ENCODE measurements at places on chromosomes 3 and 15.

DNA sequence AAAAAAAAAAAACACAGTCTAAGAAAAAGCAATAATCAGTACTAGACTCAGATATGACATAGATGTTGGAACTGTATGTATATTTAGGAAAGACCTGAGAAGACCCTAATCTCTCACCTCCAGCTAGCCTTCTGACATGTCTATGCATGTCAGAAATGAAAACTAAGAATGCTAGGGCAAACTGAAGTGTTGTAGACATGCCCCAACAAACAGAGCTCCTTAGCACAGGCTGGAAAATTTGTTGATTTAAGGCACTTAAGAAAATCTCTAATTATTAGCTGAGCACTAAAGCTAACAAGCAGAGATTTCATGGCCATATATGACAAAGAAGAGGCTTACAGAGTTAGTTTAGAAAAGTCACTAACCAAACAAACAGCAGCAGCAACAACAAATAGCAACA, 45.5 kb upstream of the PRSS50 start:
- DNase-seq = no peak
- H3K4me1 ChIP-seq = no peaks in the 10 kb centered on the region
- H3K36me3 ChIP-seq = no peaks in the 10 kb centered on the region

GRCh38 chr15:43446344-43446743, 46.6 kb downstream of the TP53BP1 start:
- DNase-seq = no peak
- H3K36me3 ChIP-seq = peaks cover 13% of the 10 kb centered on the region
- no peaks in the 10 kb centered on the region for H3K27me3 ChIP-seq
- H3K27ac ChIP-seq = no peak overlapping the region
- H3K4me3 ChIP-seq = no peak overlapping the region

DNA sequence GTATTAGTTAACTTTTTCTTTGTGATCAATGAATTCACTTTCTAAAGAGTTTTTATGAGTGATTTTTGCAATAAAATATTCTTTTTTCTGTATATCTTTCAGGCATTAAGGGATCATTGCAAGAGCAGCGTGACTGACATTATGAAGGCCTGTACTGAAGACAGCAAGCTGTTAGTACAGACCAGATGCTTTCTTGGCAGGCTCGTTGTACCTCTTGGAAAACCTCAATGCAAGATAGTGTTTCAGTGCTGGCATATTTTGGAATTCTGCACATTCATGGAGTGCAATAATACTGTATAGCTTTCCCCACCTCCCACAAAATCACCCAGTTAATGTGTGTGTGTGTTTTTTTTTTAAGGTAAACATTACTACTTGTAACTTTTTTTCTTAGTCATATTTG, 24.4 kb downstream of the SELENOT start:
- no peaks in the 10 kb centered on the region for H3K27me3 ChIP-seq
- no peak for DNase-seq
- peaks cover 12% of the 10 kb centered on the region for H3K36me3 ChIP-seq
- H3K4me3 ChIP-seq = no peak overlapping the region
- no peak overlapping the region for H3K27ac ChIP-seq

DNA sequence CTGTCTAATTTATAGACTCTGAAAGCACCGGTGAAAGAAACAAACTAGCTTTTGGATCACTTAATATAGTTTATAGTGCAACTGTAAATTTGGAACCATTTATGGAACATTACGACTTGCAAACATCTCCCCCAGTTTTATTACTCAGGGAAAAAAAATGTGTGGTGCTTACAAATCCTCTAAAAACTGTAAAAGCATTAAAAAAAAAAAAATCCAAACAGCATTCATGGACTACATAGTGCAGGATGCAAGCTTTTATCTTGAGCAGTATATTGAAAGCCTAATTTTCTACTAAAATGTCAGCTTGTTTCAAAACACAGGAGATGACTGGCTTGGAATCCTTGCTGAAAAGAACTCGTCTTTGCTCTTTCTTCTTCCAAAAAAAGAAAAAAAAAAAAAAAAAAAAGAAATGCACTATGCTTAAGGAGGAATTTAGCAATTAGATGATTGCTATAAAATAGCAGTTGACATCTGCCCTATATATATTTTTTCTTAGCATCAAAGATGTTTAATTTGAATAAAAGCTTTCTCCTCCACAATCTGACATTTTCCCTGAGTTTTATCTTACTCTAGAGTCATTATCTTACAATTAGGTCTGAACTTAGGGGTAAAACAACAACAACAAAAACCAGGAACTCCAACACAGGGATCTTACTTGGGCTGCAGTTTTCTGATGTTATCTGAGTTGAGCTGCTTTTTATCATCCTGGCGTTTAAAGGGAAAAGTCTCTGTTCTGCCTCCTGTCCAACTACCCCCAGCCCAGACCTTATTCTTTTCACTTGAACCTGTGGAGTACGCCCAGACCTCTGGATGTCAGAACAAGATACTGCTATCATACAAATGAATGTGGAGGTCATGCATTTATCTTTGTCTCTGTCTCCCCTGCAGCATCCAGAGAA, 62.6 kb upstream of the PDZRN3 start:
- no peak for DNase-seq
- H3K27me3 ChIP-seq = no peaks in the 10 kb centered on the region
- peaks cover 4% of the 10 kb centered on the region for H3K4me1 ChIP-seq
- no peaks in the 10 kb centered on the region for H3K36me3 ChIP-seq
- no peak overlapping the region for H3K27ac ChIP-seq
- H3K4me3 ChIP-seq = no peak overlapping the region

- H3K4me3 ChIP-seq = no peak overlapping the region
- H3K27me3 ChIP-seq = no peaks in the 10 kb centered on the region
- DNase-seq = no peak
- H3K27ac ChIP-seq = no peak overlapping the region
- H3K36me3 ChIP-seq = no peaks in the 10 kb centered on the region
- no peaks in the 10 kb centered on the region for H3K4me1 ChIP-seq
Measured at GRCh38 chr3:24339266-24339825, 155.3 kb downstream of the THRB start.

GRCh38 chr3:124292329-124292728, 300.4 kb upstream of the ROPN1 start:
- no peak overlapping the region for H3K27ac ChIP-seq
- no peak for DNase-seq
- no peaks in the 10 kb centered on the region for H3K36me3 ChIP-seq
- peaks cover 2% of the 10 kb centered on the region for H3K4me1 ChIP-seq

DNA sequence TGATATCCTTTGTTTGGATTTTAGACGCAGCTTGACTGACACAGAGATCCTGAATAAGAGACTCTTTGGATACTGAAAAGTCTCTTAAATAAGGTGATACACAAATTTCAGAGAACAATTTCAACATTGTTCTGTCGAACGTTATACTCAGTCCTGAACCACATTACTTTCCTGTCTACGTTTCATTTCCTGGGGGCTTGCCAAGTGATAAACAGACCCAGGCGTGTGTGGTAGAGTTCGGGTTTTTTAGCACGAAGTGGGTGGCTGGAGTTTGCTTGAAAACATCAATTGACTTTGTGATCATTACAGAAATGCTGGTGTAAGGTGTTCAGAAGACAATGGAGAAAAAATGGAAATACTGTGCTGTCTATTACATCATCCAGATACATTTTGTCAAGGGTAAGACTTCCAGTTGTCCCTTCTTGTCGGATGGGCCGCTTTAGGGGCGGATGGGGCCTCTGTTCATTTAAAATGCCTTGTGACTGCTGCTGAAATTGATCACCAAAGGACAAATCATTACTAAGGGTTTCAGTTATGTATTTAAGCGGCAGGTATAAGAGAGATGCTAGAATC, at the start of gene CD96:
CD96 (plus strand) TSS at position 287 of the 573 bp plus-strand sequence; CDS start at position 339, 52 bp downstream.
- no peaks in the 10 kb centered on the region for H3K4me1 ChIP-seq
- H3K27ac ChIP-seq = no peak within 1 kb of the TSS
- no peak for DNase-seq
- no peaks in the 10 kb centered on the region for H3K27me3 ChIP-seq

DNA sequence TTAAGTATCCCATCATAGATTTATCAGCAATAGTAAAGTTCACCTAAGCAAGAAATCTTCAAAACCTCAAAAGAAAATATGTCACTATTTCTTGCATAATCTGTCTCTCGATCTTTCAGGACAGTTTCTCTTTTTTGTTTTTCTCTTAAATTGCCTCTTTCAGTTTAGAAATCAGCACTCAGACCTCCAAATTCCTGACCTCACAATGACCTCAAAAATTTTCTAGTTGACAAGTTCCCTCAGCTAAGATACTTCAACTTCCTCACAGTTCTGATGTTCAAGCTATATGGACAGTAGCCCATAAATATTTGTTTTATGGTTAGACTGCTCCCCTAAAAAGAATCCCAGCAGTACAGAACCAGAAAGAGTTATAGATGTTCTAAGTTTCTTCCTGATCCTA, 24.1 kb downstream of the SLC24A5 start:
- no peak overlapping the region for H3K27ac ChIP-seq
- H3K4me3 ChIP-seq = no peak overlapping the region
- no peaks in the 10 kb centered on the region for H3K27me3 ChIP-seq
- H3K4me1 ChIP-seq = no peaks in the 10 kb centered on the region

DNA sequence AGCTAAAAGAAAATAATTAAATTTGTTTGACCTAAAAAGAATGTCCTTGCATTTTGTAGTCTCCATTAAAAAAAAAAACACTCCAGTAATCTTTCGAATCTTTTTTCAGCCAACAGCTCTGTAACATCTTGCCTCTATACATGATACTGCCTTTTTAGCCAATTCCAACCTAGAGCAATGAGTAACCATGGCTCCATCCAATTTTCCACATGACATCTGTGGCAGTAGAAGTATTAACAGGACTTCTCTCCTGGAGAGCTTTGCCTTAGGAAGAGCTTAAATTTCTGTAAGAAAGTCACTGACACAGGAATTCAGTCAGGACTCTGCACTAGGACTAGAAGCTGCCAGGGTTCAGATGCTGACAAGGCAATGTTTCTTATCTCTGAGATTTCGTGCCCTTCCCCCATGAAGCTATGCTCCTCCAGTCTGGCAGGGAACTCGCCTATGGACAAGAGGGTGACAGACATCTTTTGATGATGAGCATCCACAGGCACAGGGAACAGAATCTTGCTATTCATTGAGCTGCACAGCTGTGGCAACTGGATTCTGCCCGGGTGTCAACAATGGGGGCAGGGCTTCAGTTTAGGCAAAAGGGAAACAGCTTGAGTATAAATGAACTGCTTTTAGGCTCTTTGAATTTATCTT, 81.8 kb downstream of the ALCAM start:
- H3K4me1 ChIP-seq = peaks cover 5% of the 10 kb centered on the region
- H3K36me3 ChIP-seq = no peaks in the 10 kb centered on the region
- H3K27me3 ChIP-seq = no peaks in the 10 kb centered on the region
- peak overlapping the region; percentile 52 for H3K27ac ChIP-seq

DNA sequence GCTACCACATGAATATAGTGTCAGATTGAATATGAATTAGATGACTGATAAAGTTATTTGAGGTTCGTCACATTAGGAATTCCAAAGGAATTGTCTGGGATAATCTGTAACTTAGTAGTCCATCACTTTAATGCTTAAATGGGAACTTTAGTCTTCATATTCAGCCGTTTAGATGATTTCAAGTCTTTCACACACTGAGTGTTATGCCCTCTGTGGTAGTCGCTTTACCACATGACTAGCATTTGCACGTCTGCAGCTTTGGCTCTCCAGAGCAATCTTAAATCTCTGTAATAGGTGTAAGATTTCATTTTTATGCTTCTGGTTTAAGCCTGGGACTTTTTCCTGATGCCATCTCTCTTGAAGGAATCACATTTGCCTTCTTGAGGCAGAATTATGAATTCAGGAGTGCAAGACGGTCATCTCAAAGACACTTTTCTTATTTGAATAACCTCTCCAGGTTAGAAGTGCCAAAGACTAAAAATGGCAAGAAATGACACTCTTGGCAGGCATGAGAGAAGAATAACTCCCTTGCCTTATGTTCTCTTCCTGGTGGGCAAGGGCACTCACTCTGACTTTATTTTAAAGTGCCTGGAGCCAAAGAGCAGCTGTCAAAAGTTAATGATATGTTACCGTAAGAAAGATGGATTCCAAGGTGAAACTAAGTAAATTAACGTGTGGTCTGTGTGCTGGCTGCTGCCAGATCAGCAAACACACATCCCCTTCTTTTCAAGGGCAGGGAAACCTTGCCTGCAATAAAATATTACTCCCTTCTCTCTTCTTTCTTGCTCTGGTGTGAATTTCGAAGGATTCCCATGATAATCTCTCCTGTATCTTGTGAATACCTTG, 153.3 kb downstream of the B3GALNT1 start:
- no peaks in the 10 kb centered on the region for H3K27me3 ChIP-seq
- H3K4me1 ChIP-seq = peaks cover 3% of the 10 kb centered on the region
- H3K36me3 ChIP-seq = no peaks in the 10 kb centered on the region
- H3K27ac ChIP-seq = no peak overlapping the region

DNA sequence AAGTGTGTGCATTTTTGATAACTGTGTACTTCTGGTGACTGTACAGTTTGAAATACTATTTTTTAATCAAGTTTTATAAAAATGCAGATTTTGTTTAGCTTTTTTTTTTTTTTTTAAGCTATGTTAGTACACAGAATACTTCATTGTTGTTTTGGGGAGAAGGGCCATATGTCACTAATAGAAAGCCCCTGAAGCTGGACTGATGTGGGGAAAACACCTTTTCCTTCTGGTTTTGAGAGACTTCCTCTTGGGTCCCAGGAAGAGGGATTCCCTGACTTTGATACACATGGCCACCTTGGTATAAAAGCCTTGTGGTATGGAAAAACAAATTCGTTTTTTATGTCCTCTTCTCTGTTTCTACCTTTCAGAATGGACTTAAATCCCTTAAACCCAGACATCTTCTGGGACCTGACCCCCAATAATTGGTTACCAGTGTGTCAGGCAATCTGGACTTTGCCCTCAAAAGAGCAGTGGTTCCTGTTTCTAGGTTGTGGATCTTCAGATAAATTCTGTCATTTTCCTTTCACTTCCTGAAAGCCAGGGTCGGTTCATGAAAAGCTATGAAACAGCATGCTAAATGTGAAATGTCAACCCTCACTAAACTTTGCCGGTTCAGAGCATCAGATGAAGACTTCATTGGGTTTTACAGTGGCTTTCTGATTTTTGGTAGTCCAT, 31.1 kb upstream of the BLOC1S6 start:
- H3K27me3 ChIP-seq = peaks cover 12% of the 10 kb centered on the region
- H3K27ac ChIP-seq = no peak overlapping the region
- no peaks in the 10 kb centered on the region for H3K36me3 ChIP-seq
- no peak overlapping the region for H3K4me3 ChIP-seq

DNA sequence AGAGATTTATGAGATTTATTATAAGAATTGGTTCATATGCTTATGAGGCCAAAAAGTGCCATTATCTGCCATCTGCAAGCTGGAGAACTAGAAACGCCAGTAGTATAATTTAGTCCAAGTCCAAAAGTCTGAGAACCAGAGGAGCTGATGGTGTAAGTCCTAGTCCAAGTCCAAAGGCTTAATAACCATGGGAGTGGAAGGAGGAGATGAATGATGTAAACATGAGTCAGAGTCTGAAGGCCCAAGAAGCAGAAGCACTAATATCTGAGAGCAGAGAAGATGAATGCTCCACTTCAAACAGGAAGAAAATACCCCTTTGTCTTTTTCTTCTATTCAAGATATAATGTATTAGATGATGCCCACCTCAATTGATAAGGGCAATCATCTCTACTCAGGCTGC, 185.7 kb downstream of the CGGBP1 start:
- H3K36me3 ChIP-seq = no peaks in the 10 kb centered on the region
- H3K27ac ChIP-seq = no peak overlapping the region
- H3K4me1 ChIP-seq = no peaks in the 10 kb centered on the region

- H3K4me1 ChIP-seq = no peaks in the 10 kb centered on the region
- no peaks in the 10 kb centered on the region for H3K27me3 ChIP-seq
- H3K36me3 ChIP-seq = no peaks in the 10 kb centered on the region
- DNase-seq = no peak
- no peak overlapping the region for H3K4me3 ChIP-seq
Measured at GRCh38 chr3:95627293-95627692, 1187.1 kb upstream of the EPHA6 start.

- H3K4me1 ChIP-seq = no peaks in the 10 kb centered on the region
- no peak overlapping the region for H3K4me3 ChIP-seq
- no peaks in the 10 kb centered on the region for H3K27me3 ChIP-seq
- no peak for DNase-seq
Measured at GRCh38 chr3:6108957-6109356, 752.0 kb upstream of the GRM7 start.
